ENCODE measurements at places on chromosomes 2 and 18.

DNA sequence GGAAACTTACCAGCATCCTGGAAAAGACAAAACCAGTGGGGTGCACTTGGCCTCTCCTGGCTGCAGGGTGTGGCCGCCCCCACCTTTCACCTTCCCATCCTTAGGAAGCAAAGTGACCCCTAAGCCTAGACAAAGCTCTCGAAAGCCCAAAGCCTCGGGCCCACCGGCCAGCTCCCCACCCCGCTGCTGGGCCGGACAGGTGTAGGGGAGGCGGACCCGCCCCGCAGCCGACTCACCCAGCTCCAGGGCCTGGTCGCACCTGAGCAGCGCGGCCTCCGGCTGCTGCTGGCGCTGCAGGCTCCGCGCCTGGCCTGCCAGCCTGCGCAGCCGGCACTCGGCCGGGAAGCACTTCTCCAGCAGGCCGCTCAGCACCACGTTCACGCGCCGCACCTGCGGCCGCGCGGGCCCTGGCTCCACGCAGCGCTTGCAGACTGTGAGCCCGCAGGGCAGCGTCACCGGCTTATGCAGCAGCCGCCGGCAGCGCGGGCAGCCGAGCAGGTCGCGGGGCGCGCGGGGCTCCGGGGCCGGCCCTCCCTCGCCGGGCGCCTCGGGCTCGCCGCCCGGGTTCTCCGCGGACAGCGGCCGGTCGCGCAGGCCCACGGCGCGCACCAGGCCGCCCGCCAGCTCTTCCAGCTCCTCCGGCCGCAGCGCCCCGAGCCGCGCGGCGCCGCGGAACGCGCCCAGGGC is 979 bp downstream of the LONRF2 start:
- no peak for DNase-seq

DNA sequence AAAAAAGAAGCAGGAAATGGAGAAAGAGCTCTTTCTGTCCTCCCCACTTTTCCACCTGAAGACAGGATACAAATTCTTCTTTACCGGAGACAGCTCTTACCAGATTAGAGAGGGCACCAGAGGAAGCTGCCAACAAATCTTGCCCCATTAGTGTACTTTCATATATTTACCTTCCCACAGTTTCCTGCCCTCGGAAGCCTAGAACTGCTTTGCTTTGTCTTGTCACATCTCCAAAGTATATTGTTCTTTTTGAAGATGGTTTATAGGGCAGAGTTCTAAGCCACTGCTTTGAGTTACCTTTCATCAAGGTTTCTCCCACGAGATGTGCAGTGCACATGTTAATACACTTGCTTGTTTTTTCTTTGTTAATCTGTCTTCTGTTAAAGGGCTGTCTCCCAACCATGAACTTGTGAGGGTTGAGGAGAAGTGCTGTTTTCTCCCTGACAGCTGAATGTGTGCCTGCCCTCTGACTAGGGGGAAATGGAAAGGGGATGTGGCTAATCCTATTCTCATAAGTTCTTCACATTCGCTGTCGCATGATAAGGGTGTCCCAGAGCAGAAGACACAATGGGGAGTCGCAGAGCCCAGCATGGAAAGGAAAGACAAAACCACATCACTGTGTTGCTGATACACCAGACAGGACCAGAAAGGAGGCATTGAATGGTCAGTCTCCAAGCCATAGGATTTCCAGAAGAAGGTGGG is 24.2 kb downstream of the CENPA start:
- DNase-seq = no peak

DNA sequence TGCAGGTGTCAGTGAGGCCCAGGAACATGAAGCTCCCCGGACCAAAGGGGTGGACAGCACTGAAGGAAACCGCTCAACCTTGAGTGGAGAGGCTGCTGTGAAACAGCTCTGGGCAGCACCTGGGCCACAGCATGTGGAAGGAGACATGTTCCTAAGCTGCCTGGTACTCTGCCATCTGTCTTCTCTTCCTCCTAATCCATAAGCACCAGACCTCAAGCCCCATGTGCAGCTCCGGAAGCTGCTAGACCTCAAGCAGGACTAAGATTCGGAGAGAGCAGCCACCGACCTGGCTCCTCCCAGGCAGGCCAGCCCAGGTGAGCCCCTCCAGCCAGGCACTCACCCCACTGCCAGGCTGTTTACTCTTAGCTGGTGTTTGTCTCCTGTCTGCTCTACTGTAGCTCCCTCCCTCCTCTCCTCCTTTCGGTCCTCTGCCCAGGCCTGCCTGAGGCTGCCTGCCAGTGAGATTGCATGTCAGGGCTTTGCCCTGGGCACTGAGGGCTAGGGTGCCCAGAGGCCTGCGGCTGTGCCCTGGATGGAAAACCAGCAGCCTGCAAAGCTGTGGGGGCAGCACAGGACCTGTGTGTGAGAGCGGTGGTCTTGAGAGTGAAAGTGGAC is 53.7 kb downstream of the BCL11A start:
- no peak for DNase-seq

GRCh38 chr2:216717491-216717901 is 22.1 kb upstream of the IGFBP5 start:
- no peak for DNase-seq

DNA sequence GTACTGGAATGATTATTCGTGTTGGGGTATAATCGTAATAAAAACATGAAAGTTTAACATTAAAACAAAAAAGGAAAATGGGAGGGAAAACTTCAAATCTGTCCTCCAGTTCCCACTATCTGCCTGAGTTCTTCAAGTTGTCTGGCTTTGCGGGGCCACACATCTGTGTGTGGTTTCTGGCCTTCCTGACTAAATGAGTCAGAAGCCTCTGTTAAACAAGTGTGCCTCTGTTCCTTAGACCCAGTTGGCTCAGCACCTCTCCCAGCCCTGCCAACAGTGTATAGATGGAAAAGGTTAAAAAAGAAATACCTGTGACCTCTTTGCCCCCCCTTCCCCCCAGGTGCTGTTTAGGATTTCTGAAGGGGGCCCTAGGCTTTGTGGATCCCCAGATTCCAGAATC is 30.2 kb downstream of the XDH start:
- no peak for DNase-seq

- peak; percentile 87 for DNase-seq
These were observed 61.1 kb downstream of the MEIS1 start for GRCh38 chr2:66495788-66496640.

DNA sequence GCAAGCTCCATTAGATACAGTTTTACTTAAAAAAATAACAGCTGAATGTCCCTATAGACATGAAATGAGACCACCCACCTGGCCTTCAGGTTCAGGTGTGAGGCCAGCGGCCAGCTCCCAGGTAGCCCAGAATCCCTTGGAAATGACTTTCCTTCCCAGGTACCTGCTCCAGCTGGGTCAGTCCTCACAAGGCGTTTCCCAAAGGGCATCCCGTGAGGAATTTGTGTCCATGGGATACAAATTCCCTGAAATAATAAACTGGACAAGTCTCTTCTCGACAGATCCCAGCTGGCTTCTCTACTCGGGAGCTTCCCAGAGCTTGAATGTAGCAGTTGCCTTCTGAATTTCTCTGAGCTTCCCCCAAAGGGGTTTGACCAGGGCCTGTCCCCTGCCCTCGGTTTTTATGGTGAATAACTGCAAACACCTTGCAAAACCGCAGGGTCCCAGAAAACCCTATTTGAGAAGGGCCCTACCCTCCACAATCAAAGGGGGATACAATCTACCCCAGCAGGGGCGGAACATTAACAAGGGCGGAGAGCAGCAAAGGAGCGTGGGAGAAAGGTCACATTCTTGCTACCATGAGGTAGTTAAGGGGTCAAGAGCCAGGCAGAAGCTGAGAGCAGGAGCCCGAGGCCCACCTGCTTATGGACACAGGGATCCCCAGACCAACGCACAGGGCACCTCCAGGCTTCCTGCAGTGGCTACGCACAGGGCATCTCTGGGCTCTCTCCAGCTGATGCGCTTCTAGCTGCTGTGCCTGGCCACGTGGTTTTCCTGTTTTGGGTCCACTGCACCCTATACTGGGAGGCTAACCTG is 107.7 kb downstream of the HDAC4 start:
- peak; percentile 40 for DNase-seq

DNA sequence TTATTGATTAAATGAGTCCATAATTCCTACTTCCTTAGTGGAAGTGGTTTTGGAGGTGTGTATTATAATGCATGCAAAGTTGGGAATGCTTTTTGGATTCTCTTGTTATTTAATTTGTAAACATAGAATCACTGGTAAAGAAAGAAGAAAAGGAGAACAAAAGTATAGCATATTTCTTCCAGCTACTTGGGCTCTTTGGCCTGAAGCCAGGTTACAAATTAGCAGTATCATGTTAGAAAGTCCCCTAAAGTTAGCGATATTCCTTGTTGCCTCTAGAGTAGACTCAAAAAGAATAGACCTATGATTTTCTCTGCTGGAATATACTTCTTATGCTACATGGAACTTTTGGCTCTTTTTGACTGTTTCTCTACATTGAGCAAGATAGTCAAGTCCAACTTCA is 60.6 kb upstream of the CD28 start:
- DNase-seq = no peak

DNA sequence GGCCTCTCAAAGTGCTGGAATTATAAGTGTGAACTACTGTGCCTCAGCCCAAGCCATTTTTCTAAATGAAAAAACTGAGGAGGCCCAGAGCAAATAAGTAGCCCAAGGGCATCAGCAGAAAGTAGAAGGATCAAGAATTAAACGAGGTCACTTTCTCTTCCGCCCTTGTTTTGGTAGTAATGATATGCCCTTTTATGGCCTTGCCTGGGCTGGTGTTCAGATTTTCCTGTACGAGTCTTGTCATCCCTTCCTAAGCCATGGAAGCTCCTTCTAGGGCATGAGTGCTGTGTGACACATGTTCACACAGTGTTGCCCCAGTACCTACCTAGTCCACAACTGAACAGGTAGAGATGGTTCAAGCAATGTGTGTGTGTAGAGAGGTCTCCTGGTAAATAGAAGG is 6.6 kb downstream of the HPCAL1 start:
- no peak for DNase-seq

- DNase-seq = no peak
These were observed 287.7 kb upstream of the ZSWIM2 start for GRCh38 chr2:187136646-187137045.

DNA sequence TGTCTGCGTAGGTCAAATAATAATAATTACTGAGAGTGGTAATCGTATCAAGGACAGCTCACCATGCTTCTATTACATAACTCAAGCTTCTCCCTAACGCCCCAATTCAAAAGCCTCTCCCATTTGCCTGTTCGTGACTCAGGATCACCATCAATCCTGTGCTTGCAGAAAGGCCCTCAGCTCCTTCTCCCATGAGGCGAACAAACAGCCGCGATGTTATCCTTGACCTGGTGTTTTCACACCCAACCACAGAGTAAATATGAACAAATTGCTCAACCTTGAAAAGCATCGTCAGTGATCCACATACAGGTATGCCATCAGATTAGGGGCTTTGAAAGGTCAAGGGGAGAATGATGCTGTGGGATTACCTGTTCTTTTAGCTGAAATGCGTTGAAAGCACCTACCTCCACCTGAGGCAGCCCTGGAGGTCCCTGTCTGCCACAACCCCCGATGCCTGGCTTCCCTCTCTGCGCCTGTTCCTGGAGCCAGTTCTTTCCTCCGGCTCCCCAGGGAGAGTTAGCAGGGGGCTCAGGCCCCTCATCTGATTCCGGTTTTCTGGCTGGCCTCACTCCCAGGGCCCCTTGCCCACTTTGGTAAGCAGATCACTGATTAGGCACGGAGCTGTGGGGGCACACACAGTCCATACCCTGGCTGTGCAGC is 39.1 kb upstream of the ODC1 start:
- no peak for DNase-seq

DNA sequence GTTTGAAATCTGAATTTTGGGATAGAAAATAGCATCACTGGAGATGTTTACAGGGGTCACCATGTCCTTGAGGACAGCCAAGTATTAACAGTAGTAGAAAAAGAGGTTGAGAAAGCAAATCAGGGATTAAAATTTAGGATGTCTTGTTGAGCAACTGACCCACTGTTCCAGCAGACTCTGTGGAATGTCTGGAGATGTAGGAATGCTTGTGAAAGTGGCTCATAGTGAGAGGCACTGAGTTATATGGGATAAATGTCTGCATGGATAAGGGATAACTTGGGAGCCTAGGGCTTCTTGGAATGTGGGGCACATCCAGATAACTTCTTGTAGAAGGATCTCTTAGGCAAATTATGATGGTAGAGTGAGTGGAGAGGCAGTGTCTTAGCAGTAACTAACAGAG is 495.0 kb downstream of the TMX3 start:
- no peak for DNase-seq

DNA sequence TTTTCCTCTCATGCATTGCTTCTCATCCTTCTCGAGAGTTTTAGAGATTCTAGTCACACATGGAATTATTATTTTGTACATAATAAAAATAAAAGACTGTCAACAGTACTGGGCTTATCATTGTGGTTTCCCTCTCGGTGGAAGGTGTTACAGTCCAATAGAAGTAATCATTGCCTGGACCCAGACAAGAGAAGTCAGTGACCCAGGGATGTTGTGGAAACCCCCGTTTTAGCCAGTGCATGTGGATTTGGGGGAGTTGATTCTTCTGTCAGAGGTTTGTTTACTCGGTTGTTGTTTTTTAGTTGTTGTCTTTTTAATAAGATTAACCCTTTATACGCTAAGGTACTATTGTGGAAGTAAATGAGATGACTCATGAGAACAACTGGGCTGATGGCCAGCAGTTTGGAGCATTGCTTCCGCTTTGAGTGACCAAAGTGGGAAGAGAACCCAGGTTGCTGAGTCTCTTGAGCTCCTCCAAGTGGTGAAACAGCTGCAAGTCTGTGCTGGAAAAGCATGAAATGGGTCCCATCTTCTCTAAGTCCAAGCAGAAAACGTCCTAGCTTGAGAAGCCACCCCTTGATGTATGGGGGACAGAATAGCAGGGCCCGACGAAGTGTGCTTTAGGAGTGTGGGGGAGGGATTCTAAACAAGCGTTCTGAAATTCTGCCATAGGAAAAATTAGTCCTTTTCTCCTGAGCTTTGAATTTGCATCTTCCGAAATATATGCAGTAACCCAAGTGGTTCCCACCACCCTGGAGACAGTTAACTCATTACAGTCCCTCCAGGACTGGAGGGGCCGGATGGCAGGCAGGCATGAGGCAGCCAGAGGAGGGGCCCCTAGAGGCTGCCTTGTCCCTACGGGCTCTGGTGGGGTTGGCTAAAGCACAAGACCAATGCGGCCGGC is 61.8 kb upstream of the GPR45 start:
- peak; percentile 72 for DNase-seq

GRCh38 chr18:43581936-43582519 is 304.7 kb upstream of the SYT4 start:
- no peak for DNase-seq

DNA sequence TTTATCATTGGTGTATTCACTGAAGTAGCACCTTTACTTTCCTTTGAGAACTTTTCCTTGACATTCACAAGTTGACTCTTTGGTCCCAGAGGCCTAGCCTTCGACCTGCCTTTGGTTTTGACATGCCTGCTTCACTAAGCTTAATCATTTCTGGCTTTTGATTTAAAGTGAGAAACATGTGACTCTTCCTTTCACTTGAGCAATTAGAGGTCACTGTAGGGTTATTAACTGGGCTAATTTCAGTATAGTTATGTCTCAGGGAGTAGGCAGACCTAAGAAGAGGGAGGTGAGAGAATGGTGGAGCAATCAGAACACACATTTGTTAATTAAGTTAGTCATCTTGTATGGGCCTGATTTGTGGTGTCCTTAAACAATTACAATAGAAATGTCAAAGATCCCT is 1040.7 kb upstream of the SLC39A10 start:
- no peak for DNase-seq

GRCh38 chr2:64768491-64769005 is 114.8 kb upstream of the SERTAD2 start:
- no peak for DNase-seq

- DNase-seq = no peak
These were observed 48.4 kb upstream of the ZNF397 start for GRCh38 chr18:35192415-35192814.

- no peak for DNase-seq
These were observed 287.3 kb downstream of the MREG start for GRCh38 chr2:215726070-215726469.
